ENCODE measurements at places on chromosomes 3 and 15.
A peak's percentile ranks its signal among the peaks of the same experiment; 100 is the strongest.

GRCh38 chr15:24879492-24879891 lies 75.3 kb upstream of the SNRPN start:
- no peak for DNase-seq

DNA sequence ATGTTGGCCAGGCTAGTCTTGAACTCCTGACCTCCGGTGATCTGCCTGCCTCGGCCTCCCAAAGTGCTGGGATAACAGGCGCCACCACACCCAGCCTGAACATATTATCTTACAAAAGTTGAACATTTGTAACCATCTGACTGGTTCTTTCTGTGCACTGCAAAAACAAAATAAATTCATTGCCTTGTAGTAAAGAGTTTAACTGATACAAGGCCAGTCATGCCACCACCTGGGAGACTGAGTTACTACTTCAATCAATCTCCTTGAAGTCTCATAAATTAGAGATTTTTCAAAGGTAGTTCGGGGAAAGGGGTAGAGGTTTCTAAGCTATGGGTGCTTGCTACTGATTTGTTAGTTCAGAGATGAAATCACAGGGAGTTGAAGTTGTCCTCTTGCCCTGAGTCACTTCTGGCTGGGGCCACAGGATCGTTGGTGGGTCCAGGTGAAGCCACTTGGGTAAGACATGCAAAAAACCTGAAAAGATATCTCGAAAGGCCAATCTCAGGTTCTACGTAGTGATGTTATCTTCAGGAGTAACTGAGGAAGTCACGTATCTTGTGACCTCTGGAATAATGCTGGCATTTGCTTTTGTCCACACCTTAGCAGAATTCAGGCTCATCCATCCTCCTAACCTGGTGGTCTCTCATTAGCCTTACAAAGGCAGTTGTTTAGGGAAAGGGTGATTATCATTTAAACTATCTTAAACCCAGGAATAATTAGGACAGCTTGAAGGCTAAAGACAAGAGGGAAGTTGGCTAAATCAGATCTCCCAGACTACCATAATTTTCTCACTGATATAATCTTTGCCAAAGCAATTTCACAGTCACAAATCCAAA lies 33.7 kb downstream of the ZBTB11 start:
- DNase-seq = no peak

DNA sequence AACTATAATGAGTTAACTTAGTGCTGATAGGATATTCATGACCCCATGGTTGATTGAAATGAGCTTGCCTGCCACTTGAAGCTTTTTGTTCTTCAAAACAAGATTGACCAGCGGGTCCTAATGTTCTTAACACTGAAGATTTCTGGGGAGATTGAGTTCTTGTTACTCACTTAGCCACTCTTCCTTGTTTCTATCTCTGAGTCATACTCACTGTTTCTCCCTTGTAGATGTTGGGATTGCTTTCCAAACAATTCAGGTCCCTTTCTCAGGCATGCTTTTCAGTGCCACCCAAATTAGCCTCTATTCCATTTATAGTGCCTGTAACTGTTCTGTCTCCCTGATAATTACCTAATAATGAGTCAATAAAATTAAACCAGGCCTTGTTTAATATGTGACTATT lies 517.0 kb downstream of the SQOR start:
- no peak for DNase-seq

DNA sequence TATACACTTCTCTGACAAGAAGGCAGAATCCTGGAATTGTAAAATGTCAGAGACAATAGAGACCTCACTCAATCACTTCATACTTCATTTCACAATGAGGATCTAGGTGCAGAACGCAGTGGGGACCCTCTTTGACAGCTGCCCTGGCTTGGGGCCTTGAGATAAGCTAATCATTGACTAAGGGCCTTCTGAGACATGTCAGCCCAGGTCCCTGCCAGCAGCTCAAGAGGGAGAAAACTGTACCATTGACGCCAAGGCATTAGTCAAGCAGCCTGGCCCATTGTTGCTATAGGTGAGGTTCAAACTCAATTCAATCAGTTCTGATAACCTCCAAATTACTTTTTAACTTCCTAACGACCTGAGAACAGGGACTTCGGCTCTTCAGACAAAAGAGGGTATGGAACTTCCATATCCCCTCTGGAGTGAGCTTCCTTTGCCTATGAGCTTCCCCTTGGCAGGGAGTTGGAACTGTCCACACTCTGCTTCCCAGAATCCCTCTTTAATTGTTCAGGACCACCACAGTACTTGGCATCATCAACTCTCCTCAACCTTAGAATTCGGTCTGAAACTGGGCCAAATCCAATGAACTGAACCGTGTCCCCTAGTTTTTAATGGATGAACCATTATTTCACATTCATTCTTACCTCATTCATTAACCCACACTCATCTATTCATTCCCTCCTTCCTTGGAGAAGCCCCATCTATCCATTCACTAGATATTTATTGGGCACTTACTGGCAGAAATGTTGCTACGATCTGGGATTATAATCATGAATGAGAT lies 1.5 kb upstream of the CYP8B1 start:
- DNase-seq = no peak

DNA sequence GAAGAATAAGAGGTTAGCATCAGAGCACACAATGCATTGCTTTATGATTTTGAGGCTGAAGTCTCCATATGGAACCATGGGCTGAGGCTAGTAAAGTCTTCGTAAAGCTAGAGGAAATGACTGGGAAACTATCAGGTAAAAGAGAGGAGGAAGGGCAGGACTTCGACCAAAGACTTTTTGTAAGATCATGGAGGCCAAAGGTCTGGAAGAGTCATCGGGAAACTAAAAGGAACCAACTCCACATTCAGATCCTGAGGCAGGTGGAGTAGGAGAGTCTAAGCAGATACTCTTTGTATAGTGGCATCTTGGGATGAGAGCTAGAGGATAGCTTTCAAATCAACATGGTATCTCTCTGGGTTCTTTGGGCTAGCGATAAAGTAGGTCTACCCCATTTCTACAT lies 36.3 kb downstream of the SEMA6D start:
- no peak for DNase-seq

DNA sequence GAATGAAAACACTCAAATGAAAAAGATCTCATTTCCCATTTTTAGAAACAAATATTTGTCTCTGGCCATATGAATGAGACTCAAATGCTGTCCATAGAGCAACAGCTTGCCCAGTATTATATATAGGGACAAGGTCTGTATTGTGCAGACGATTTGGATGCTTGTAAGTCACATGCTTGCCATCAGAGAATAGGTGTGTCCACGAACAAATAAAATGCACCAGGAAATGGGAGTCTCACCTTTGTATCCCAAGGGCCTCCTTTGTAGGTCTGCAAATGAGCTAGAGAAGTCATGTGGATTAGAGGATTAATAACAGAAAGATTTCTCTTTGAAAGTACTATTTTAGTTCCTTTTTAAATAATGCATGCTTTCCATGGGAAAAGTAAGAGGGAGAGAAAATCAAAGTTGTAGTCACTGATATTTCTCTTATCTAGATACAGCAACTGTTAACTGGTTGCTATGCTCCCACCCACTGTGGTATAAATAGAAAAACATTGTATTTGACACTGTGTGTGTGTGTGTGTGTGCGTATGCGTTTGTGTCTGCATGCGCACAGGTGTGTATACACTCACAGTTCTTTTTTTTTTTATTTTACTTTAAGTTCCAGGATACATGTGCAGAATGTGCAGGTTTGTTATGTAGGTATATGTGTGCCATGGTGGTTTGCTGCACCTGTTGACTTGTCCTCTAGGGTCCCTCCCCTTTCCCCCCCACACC lies 383.4 kb upstream of the ARRDC4 start:
- no peak for DNase-seq

- no peak for DNase-seq
Observed at GRCh38 chr15:65180167-65180566, 5.0 kb downstream of the CLPX start.

DNA sequence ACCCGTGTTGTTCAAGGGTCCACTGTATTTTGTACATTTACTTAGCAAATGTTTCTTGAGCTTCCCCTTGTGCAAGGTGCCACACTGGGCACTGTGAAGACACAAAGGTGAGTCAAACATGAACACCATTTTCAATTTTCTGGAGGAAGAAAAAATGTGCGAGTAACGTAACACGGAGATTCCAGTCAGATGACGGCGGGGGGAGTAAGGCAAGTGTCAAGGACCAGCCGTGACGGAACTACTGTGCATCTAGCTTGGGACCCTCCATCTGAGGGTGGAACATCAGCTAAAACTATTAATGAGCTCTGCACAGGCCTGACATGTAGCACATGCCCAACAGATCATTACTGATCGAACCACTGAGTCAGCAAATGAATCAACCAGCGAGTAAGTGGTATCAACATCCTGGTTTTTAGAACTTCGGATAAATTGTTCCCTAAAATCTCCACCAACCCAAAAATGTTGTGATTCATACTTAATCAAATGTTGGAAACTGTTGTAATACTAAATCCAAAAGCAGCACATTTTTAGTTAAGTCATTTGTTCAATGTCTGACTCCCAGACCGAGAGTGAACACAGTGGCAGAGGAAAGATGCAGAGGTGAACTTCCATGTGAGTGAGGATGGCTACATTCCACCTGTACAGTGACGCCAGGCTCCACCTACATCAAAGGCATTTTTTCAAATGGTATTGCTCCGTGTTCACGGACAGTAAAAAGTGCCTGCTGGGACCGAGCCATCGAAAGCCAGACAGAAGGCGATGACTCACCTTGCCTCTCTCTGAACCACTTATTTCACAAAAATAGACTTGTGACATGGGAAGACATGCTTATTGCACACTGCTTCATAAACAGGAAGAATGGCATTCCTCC lies 172.2 kb downstream of the ATP10A start:
- DNase-seq = no peak

GRCh38 chr15:78750566-78750965 lies 60.7 kb downstream of the ADAMTS7 start:
- DNase-seq = no peak

DNA sequence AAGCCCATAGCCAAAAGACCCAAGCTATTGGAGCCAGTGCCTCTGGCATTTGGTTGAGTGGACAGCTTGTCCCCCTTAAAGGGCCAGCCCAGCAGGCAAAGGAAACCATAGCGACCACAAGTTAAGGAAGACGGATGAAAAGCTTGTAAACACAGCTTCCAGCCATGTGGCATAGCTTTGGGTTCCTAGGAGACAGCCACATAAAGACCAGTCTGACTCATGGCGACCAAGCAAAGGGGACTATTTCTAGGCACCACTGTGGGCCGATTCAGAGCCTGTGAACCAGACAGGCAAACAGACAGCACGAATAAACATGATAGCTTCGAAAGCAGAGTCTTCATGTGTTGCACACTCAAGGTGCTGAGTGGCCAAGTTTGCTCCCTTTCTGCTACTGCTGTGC lies 30.5 kb upstream of the SRGAP3 start:
- DNase-seq = no peak

DNA sequence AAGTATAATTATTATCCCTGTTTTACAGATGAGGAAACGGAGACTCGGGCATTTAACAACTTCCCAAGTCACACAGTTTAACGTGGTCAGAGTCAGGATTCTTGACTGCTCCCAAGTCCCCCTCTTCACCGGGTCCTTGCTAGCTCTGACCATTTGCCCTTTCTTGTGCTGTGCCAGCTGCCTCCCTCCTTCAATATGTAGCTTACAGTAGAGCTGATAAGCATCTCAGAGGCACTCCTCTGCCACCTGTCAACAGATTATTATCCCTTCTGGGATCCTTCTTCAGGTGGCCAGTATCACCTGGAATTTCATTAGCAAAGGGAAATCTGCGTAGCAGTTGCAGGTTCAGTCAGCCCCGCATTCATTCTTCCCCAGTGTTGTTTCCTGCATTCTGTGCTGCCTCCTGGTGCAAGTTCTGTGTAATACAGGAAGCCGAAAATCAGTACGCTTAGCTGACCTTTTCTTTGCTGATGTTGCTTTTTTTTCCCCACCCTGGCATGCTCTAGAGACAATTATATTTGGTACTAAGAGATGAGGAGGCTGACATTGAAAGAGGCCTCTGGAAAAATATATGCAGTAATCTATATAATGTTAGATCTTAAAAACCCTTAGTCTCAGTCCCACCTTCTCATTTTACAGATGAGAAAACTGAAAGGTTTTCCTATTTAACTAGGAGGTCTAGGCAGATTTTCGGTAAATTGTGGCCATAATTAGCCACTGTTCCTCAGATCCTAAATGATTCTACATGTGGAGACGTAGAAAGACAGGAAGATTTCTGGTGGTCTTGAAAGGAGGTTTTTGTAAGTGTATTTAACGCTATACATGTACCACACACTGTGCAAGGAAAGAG lies 24.8 kb downstream of the TMOD2 start:
- DNase-seq = peak; percentile 16
